EH (cell line): ENCODE measurements at places on chromosomes 2 and 18.

GRCh38 chr2:184599054-184599871 lies 934 bp downstream of the ZNF804A start:
- DNase-seq, result no peak

- DNase-seq, result no peak
Observed at GRCh38 chr18:78972385-78972918, 7.2 kb upstream of the SALL3 start.

DNA sequence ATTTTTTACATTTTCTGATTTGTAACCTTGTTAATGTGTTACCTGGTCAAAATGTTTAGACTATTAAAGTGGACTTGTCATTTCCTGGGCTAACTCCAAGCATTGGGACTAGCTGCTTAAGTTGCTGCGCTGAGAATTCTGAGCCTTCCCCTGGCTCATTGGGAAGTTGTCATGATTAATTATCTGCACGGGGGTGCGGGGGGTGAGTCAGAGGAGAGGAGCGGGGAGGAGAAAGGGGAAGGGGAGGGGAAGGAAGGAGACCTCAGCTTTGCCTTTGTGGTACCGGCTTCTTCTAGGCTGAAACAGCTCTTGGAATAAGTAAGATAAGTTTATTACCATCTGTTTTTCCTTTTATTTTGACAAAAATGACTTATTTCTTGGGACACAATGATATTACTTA lies 52.9 kb upstream of the APCDD1 start:
- DNase-seq, result peak; percentile 46

GRCh38 chr2:159213296-159213695 lies 73.2 kb downstream of the WDSUB1 start:
- DNase-seq, result no peak

- peak; percentile 26 for DNase-seq
Observed at GRCh38 chr2:127707890-127708648, 6.8 kb downstream of the SFT2D3 start.

DNA sequence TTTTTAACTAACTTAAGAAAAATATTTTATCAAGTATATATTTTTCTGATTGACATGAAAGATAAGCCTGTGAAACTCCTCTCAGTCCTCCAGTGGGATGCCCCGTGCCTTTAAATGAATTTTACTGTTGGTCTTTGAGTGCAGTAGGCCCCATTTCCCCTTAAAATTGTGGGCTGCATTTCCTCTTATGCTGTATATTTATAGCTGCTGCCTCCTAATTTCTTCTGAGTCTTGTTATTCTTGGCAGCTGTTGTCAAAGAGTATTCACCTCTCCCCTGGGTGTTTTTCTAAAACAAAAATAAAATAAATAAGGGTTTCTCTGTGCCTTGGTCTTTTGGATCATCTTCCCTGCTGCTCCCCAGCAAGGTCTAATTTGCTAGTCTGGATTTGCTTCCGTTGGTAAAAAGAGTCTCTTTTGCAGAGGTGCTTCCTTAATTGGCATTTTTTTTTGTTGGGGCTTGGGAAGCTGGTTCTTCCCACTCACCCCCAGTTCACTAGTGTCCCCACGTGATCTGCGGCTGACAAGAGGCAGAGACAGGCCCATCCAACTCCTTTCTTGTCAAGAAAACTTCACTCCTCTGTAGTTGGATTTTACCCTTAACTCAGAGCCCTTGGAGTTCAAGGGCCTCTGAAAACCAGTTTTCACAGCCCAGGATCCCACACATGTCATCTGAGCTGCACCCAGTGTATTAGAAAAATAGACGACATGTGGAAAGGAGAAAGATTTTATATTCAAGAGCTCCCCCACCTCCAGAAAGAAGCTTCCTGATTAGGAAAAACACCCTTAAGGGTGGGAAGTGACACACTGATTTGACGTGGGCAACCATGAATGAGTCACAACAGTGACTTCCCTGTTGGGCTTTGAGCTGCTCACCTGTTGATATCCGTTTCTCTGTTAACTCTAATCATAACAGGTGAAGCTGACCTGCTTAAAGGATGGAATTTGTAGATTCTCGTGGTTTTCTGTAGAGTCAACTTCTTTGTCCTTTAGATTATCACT lies 431.5 kb downstream of the DCDC2C start:
- no peak for DNase-seq

GRCh38 chr2:6934758-6935651 lies 17.8 kb downstream of the RNF144A start:
- no peak for DNase-seq

DNA sequence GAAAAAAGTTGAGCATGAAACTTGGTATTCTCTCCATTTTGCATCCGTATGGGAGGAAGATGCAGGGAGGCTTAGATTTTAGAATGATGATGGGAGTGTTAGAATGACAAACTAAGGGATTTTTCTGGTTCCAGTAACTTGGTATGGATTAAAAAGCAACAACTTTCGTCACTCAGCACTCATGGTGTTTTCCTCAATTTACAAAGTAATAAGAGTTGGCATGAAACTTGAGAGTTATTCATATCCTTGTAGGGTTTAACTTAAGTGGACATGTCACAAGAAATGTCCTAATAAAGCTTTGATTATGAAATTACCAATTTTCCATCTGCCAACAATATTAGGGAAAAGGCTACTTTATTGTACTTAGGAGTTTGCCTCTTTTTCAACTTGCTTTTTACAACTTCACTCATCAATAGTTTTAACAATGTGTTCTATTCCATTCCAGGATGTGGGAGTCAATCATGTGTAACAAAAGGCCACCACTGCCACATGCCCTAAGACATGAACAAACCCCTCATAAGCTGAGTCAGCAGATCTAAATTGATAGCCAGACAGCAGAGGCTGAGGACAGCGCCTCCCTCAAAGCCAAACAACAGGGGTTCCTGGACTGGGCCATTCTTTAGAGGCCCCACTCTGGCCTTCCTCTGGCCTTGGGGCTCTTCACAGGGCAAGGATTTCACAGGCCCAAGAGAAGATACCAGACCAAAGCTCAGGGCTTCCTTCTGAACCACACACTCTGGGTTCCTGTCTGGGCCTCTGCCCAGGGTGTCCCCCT lies 265.8 kb downstream of the TNS1 start:
- DNase-seq, result no peak

GRCh38 chr2:111219734-111220505 lies 99.2 kb downstream of the BCL2L11 start:
- no peak for DNase-seq

GRCh38 chr2:14567561-14567960 lies 65.0 kb upstream of the LRATD1 start:
- DNase-seq, result no peak

- DNase-seq, result no peak
Observed at GRCh38 chr2:101690547-101691152, 6.9 kb upstream of the MAP4K4 start.

GRCh38 chr2:186195696-186196095 lies 290.4 kb upstream of the ZC3H15 start:
- no peak for DNase-seq

- DNase-seq, result no peak
Observed at GRCh38 chr2:181528441-181528840, 71.3 kb downstream of the ITGA4 start.

- no peak for DNase-seq
Observed at GRCh38 chr18:37717098-37717497, 151.5 kb upstream of the CELF4 start.

- no peak for DNase-seq
Observed at GRCh38 chr2:239846789-239847676, 178.1 kb downstream of the NDUFA10 start.

- no peak for DNase-seq
Observed at GRCh38 chr2:98799375-98800329, 68.7 kb upstream of the MGAT4A start.

DNA sequence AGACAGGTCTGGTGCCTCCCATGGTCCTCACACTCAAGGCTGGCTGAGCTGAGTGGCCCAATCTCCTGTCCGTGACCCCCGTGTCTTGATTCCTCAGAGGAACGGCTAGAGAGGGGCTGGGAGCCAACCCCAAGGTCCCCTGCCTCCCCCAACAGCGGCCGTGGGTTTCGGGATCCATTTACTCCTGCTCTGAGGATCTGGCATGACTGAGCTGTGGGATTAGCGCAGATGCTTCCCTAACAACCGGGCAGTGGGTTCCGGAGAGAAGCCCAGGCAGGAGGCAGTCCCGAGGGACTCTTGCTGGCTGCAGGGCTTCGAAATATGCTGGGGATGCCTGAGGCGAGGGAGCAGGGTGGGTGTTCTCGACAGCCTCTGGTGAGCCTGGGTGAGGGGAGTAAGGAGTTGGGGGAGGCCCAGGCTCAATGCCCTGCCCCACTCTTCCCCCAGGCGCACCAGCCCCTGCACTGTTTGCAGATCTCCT lies 18.9 kb downstream of the GPR35 start:
- no peak for DNase-seq

- DNase-seq, result no peak
Observed at GRCh38 chr2:8408560-8409460, 273.0 kb upstream of the ID2 start.

DNA sequence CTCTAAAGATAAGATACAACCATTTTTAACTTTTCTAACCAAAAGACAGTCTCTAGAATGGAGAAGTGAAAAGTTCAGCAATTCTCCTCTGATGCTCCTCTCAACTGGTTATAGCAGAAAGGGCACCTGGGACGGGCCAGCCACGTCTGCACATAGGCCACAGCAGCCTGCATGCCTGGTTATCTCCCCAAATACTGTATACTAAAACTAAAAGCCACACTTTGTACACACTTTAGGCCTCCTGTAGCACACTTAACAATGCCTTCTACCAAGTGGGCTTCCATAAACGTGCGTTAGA lies 179.1 kb downstream of the ANKRD44 start:
- DNase-seq, result no peak

DNA sequence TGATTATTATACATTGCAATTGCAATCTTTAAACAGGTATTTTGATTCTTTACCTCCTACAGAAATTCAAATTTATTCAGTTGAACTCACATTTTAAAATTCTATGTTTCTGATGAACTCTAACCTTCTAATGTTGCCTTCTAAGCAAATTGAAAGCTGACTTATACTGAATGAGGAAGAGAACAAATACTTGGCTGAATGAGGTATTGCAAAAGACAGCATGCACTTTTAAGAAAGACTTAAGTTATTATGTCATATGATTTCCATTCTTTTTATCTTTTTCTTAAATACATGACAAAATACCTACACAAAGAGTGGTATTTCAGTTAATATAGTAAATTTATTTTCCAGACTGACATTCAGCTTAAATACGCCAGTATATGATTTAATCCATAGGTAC lies 64.7 kb downstream of the FAM228A start:
- DNase-seq, result no peak

DNA sequence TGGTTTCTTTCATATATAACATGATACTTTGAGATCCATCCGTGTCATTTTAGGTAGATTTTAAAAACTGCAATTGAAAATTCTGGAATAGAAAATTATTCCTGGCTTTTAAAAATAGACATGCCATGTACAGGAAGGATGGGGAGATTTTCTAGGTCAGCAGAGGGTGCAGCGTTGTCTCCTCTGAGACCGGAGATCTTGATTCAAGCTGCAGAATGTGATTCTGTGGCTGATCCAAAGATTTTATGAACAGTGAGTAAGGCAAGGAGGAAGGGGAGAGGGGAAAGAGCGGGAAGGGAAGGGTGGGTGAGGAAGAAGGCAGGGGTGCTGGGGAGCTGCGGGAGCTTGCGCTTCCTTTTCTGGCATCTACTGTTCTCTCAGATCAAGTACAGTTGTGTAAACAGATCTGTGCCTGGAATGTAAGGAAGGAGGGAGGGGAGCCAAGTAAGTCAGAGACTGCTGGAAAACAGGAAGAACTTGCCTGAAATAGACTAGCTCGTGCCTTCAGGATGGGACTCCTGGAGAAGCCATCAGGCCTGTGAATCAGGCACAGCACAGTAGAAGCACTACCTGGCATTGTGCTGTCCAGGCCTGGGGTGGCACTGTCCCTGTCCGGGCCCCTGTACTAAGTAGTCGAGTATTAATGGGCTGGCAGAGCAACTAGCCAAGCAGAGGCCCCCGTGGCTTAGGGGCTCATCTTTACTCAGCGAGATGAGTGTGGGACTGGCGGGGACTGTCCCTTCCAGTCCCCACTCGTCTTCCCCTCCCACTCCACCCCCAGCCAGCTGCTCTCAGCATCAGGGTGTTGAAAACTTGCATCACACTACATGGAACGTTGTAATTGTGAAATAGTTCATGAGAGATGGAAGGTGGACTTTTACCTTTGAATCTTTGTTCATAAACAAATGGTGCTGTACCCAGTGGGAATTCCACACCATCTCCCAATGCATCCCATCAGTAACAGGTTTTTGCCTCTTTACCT lies 163.5 kb downstream of the UXS1 start:
- DNase-seq, result peak; percentile 92

DNA sequence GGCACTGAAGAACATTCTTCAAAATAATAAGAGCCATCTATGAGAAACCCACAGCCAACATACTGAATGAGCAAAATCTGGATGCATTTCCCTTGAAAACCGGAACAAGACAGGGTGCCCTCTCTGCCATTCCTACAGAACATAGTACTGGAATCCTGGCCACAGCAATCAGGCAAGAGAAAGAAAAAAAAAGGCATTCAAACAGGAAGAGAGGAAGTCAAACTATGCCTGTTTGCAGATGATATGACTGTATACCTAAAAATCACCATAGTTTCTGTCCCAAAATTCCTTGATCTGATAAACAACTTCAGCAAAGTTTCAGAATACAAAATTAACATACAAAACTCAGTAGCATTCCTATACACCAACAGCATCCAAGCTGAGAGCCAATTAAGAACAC lies 119.5 kb upstream of the PARD3B start:
- peak; percentile 13 for DNase-seq

DNA sequence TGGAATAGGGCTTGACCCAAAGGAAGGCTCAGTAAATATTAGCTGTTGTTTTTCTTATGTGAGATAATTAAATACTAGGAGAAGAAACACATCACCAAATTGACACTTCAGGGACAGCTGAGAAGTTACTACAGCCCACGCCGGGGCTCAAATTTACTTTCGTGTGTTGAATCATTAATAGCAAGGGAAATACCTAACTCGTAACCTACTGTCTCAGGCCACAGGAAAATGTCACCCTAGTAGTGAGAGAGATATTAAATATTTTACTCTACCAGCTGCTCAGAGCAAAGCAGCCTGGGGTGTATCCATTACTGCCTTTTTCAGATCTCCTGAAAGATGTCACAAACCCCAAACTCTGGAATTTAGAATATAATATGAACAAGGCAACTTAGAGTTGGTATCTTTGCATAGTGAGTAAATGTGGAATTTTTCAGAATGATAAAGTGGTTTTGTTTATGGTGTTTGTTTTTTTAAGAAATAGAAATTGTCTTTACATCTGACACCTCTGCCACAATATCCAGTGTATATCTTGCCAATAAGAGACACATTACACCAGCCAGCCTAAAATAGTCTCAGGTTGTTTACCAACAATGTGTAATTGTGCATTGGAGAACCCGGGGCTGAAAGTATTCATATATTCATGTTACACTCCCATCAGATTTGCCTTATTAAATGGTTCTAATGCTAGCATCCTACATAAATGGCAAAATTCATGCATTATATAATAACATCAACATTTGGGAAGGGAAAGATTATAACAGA lies 48.4 kb downstream of the ATP8B1 start:
- no peak for DNase-seq

GRCh38 chr2:101998896-101999789 lies 7.4 kb downstream of the IL1R2 start:
- DNase-seq, result no peak

DNA sequence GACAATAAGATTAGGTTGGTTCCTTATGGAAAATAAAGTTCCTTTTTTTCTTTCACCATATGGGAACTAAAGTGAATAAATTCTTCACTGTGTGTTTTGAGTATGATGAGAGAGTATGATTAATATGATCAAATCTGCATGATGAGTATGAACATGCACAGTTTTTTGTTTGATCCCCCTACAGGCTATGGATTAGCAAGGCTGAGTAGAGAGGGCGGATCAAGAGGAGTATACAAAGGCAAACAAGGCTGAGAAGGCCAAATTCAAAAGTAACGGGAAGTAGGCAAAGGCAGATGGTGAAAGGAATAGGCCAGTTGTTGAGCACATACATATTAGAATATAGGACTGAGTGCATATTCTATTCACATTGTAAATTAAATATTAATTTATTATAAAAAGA lies 508.2 kb downstream of the LRRTM4 start:
- DNase-seq, result no peak
